ENCODE measurements at places on chromosomes 2 and 18.
A peak's percentile ranks its signal among the peaks of the same experiment; 100 is the strongest.

- peak; percentile 66 for DNase-seq
These were observed 38.5 kb downstream of the PNO1 start for GRCh38 chr2:68196120-68196716.

DNA sequence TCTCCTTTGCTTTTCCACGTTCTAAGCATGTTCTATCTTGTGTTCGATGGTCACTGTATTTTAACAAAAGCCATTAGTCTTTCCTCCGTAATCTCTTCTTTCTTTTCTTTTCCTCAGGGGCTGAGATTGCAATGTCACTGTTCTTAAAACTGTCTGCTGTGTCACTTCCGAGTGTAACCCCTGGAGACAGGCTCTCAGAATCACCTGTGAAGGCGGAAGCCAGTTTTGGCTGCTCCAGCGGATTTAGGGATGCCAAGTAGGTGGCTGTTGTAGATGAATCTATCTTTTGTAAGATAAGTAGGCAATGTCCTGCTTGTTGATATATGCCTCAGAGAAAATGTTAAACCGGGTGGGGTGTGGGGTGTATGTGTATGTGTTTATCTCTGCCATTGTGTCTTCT, 94.7 kb upstream of the L3MBTL4 start:
- no peak for DNase-seq

DNA sequence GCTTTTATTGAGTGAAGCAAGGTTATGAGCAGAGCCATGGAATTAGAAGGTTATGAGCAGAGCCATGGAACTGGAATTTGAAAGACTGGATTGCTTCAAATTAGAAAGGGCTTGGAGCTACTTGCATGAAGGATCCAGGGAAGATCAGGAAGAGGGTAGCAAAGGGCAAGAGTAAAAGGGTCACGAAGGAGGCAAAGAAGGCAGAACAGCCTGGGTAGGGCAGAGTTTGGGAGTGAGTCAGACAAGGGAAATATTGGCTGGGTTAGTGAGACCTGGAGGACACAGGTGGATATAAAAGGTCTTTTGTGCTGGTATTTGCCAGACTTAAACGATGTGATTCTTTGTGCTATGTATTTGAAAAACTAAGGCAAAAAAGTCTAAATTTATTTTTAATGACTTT, 65.0 kb downstream of the SEMA4F start:
- DNase-seq: no peak

GRCh38 chr2:45190481-45190942, 181.3 kb upstream of the SIX2 start:
- peak; percentile 57 for DNase-seq

DNA sequence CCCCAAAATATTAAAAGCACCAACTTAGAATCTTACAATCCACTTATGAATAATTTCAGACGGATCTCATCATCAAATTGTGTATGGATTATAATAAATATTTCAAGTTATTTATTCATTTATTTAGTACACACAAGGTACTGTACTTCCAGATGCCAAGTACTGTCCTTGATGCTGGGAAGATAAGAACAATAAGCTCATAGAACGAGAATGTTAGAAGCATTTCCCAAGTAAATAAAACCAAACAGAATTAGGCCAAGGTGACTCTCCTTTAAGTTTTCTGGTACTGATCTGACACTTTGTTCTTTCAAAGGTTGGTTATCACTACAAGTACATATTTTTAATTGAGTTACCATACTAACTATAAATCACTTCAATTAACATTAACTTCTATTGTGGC, 416.1 kb upstream of the ETAA1 start:
- no peak for DNase-seq

Measured in fibroblast of the aortic adventitia (primary cell).